OCI-M1 (cell line): ENCODE measurements at places on chromosomes 12 and 14.

- DNase-seq: no peak
These were observed 1.2 kb downstream of the NUDT4 start for GRCh38 chr12:93378998-93379325.

DNA sequence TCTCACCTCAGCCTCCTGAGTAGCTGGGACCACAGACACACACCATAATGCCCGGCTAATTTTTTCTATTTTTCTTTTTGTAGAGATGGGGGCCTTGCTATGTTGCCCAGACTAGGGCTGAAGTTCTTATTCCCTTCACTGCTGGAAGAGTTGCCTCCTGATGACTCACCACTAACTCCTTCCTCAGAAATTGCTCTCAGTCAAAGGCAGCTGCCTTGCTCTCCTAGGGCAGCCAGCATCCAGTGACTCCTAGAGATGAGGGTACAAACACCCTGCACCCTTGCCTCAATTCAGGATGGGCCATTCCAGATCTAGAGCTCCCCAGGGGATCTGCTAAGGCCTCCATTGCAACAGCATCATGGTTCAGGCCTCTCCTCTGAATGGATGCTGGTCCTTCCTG is 54.0 kb upstream of the RASSF8 start:
- no peak for DNase-seq

DNA sequence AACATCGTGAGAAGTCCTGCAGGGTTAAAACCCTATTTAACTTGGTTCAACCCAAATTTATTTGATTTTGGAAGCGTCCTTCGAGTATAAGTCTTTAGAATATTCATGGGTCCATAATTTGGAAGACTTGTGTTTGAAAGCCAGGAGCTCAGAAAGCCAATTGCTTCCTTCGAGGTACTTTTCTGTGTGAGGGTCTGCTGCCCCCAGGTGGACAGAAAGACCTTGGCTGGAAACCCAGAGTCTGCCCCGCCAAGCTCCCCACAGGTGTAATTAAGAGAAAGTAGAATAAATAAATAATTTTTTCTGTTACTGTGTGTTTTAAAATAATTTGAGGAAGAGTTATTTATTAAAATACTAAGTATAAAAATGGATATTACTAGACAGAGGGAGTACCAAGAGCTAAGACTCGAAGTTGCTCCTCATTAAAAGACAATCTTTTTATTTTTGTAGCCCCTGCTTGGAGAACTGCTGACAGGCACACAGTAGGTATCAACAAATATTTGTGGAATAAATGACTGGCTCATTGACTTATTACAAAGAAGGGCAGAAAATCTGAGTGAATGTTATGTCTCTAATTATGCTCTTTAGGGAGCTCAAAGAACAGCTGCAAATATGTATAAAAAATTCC is 105.8 kb downstream of the PAH start:
- peak; percentile 64 for DNase-seq

DNA sequence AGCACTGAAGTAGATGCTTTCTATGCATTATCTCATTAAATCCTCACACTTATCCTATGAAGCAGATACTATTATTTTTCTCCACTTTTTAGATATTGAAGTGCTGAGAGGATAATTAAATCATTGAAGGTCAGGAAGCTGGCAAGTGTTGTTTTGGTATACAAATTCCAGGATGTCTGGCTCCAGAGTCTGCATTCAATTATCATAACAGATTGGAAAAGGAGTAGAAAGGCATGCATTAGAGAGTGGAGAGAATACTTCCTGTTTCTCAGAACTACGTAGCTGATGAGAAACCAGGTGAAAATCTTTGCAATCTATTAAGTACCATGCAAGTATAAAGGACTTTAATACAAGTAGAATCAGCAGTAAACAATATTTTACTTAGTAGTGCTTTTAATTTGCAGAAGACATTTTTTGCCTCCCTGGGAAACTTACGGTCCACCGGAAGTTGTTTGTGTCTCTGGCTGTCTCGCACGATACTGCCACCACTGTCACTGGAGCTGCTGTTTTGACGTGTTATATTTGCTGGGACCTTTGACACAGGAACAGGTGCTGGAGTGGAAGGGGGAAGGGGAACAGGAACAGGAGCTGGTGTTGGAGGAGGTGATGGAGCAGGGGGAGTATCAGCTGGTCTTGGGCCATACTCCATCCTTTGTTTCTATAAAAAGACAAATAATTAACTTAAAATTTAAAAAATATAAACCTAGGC is 158.0 kb downstream of the EPS8 start:
- DNase-seq: no peak

DNA sequence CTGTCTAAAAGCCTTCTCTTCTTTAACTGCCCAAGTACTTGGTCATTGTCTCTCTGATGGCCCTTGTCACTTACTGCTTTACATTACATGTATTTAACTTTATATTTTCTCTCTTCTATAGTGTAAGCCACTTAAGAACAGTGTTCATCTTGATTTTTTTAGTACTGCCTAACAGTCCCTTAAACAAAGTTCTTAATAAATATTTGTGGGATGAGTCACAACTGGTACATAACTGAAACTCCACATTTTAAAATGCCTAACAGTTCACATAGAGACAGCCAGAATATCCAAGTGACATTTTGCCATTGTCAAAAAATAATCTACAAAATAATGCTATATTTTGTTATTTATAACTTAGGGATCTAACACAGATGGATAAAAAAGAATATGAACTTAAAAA is 146.6 kb downstream of the STXBP6 start:
- no peak for DNase-seq
